ENCODE measurements at places on chromosomes 12 and 14. TPM values are rescaled to one million over a fixed set of nuclear protein-coding genes. Genes with fewer than 3 reads are reported as not detected.

Gene SDS
- total RNA-seq, result not detected

Gene WNT5B
- 40.3 TPM for total RNA-seq

Gene HELB
- 2.6 TPM for total RNA-seq

Gene BHLHE41
- total RNA-seq, result 2.3 TPM

Gene TAS2R13
- total RNA-seq, result 1.7 TPM

Gene CINP
- 41.6 TPM for total RNA-seq

Gene ZFYVE1
- 22.1 TPM for total RNA-seq

Gene NUP107
- total RNA-seq, result 24.6 TPM

Gene DIP2B
- 19.5 TPM for total RNA-seq

Gene TMEM120B
- 8.6 TPM for total RNA-seq

Gene SIX6
- total RNA-seq, result not detected

Gene FLRT2
- total RNA-seq, result 14.5 TPM

Gene KITLG
- total RNA-seq, result 64.6 TPM

Gene INHBE
- total RNA-seq, result 26.4 TPM

Gene OTOGL
- total RNA-seq, result under 0.01 TPM
